Kidney glomerular epithelial cell (primary cell): ENCODE measurements at places on chromosomes 7 and 10.

DNA sequence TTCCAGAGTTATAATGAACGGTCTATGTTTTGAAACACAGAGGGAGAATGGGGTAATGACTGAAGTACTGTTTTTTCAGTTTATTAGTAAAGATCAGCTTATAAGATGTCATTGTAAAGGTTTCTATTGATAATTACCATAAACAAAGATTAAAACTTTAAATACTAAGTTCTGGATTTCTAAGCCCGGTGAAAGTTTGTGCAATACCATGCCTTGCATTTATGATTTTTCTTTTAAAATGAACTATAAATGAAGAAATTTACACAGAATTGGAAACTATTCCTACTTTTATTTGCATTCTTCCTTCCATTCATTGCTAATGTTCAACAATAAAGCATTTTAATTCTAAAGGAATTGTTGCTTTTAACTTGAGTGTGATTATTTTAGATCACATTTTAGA is 4.9 kb downstream of the MEOX2 start:
- DNase-seq = no peak

- no peak for DNase-seq
Measured at GRCh38 chr7:110105840-110106239, 985.1 kb upstream of the LRRN3 start.

DNA sequence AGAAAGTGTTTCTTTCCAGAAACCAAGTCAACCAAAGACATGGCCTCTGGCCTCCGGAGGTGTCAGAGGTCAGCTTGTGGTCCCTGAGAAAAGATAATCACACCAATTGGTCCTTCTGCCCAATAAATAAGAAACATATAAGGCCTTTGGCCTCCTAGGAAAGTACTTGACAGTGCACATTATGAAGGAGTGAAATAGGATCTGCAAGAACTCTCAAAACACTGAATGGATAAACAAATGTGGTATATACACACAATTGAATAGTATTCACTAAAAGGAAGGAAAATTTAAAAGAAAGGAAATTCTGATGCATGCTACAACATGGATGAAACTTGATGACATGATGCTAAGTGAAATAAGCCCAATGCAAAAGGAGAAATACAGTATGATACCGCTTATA is 35.4 kb upstream of the NRF1 start:
- no peak for DNase-seq

GRCh38 chr10:97861924-97862323 is 12.3 kb downstream of the GOLGA7B start:
- DNase-seq = no peak

- DNase-seq = peak; percentile 72
Measured at GRCh38 chr7:112550468-112551060, 69.8 kb downstream of the LSMEM1 start.

- no peak for DNase-seq
Measured at GRCh38 chr7:22181663-22182062, 175.3 kb downstream of the RAPGEF5 start.

DNA sequence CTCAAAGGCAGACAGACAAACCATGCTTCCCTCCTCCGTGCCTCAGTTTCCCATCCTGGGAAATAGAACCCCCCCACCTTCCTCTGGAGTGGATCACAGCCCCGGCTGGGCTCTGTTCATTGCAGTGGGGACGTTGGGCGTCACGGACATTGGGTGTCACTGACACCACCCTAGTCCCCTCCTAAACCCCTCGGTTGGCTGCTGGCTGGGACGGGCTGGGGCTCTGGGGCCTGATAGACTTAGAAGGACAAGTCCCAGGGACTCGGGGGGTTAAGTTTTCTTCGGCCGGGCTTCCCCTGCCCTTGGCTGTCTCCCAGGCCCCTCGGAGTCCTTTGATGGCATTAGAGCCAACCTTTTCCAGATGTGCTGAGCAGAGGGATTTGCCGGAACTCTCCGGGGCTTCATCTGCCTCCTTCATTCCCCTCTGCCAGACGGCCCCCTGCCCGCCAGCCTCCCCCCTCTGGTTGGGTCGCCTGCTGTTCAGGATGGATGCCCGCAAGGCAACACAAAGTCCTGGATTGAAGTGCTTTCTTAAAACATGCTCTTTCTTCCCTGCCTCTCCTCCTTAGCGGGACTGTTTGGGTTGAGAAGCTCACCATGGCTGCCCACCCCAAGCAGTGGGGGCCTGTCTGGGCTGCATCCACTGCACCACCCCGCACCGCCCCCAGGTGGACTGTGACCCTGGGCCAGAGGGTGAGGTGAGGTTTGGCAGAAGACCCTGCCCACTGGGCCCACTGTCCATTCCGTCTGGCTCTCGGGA is 73.0 kb downstream of the COL26A1 start:
- no peak for DNase-seq

DNA sequence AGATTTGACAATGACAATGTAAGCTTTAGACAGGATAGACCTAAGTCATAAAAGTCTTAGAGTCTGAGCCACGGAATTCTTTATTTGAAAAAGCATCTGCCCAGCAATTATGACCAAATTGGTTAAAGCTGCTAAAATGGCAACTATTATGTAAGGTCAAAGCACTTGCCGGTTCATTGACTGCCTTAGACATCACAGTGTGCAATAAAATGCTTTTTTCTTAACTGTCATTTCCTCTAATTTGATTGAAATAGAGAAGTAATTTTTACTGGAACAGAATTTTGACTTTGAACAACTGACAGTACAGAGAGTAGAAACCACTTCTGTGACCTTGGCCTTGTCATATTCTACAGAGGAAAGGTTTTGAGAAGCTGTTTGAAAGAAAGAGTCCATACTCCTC is 142.9 kb downstream of the THSD7A start:
- DNase-seq = no peak

- DNase-seq = no peak
Measured at GRCh38 chr10:79346012-79346340, 1.3 kb upstream of the PPIF start.

DNA sequence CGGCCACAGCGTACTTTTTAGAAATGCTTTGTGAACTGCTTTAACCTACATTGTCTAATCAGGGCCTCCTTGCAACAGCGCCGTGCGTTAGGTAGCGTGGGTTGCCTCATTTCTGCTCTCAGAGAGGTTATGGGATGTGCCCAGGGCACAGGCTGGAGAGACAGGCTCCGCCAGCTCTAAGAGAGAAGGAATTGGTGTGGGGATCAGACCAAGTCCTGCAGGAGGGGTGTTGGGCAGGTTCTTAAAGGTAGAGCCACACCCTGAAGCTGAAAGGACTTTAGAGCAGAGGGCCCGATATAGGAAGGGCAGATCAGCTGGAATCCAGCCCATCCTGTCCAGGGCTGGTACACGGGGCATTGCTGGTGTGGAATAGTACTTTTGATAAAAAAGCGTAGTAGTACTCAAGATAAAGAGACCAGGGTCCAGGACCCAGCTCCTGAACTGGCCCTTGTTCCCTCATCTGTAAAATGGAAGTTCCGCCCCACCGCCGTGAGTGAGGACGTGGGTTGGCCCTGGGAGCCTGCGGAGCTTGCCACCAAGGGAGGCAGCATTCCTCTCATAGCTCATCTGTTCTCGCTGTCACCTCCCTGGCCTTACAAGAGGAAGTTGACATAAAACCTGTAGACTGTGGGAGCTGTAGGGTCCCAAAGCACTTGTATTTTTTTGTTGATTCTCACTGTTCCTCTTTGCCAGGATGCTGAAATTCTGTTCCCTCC is 37.2 kb downstream of the TMEM120A start:
- DNase-seq = peak; percentile 65

DNA sequence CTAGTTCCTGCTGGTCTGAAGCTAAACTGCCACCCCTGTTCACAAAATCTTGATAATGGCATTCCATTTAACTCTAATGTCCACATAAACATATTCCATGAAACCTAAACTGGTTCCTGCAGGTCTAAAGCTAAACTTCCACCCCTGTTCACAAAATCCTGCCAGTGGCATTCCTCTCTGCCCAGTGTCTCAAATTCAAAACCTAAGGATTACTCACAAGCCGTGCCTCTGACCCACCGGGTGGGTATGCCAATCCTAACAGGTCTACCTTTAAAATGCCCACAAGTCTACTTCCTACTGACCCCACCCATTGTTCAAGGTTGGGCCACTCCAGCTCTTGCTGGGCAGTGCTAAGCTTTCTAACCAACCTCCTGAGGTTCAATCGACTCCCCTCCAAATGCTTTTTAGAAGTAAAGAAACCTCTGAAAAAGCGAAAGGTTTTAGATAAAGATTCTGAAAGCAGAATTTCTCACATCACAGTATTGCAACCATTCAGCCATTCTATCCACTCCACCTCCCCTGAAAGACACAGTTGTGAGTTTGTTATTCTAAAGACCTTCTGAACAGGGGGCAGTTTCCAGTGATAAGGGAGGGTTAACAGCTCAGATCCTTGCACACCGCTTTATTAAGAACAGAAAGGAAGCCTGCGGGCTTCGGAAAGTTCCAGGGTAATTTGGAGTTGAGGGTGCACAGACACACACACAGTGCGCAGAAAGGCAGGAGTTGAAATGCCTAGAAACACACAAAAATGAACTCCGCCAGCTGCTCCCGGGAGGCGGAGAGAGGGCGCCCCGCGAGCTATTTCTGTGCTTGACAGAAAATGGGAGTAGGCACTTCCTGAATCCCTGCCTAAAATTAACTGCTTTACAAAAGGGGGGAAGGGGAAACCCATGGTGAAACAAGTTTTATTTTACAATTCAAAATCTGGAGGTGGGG is 87.7 kb downstream of the TNS3 start:
- DNase-seq = no peak
